ENCODE measurements at places on chromosomes 5 and 9.

GRCh38 chr5:60699288-60699608 is 718 bp downstream of the DEPDC1B start:
- DNase-seq: no peak

- DNase-seq: peak; percentile 50
Measured at GRCh38 chr9:738209-738915, 103.1 kb upstream of the DMRT1 start.

DNA sequence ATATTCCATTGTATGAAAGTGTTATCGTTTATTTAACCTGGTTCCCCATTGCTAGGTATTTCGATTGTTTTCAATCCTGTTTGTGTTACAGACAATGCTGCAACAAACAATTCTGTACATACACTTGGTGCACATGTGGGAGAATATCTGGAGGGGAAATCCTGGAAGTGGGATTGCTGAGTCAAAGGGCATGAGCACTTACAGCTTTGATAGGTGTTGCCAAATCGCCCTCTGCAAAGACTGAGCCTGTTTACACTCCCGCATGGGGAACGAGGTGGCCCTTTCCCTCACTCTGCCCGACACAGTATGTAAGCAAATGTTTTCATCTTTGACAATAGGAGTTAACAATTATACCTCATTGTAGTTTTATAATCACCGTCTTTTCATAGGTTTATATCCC is 66.2 kb downstream of the PDE6A start:
- DNase-seq: peak; percentile 44

- no peak for DNase-seq
Measured at GRCh38 chr9:22342491-22343217, 104.0 kb upstream of the DMRTA1 start.

DNA sequence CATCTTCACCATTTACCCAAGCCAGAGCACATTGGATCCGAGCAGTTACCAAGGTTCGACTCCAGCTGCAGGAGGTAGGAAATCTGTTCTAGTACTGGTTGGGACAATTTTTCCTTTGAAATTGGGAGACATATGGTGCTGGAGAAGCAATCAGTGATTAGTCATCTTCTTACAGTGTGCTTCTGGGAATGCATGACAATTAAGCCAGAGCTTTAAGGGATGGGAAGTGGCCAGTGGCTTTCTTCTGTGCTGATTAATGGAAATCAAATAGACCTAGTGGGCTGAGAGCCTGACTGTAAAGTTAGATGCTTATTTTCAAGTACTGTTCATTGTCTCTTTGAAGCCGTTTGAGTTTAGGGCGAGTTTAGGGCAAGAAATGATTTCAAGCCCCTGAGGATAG is 152.1 kb downstream of the UNC13B start:
- no peak for DNase-seq

DNA sequence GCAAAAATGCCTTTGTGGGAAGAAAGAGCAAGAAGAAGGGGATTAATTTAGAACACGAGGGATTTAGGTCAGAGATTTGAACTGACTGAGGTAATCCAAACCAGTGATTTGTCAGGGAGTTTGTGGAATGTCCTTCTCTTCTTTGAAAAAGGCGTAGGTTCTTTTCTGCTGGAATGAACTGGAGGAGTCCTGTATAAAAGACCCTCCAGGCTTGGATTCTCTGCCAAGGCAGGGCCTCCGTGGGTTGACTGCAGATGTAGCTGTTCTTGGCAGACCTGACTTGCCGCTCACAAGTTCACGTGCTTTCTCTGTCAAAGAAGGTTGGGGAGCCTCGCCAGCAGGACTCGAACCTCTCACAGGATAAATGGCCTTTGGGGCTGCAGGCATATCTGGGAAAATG is 62.8 kb upstream of the STC2 start:
- no peak for DNase-seq

DNA sequence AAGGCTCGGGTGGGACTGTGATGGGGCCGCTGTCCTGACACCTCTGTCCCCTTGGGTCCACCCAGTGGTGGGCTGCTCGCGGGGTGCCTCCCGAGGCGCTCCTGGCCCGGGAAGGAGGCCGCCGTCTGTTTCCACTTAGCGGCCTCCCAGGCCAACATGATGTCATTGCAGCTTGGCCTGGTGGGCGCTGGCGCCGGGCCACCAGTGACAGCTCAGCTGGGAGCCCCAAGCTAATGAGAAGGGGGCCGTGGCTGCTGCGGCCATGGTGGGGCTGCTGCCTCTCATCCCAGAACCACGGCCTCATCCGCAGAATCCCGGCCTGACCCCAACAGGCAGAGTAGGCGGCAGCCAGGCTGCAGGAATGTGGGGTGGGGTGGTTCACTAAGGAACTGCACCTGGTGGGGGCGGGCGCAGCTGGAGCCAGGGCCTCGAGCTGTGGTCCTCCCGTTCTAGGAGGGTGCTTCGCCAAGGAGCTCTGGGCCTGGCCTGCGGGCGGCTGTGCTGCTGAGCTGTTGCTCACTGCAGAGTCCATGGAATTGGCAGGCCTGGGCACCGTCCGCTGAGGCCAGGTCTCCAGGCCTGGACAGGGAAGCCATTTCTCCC is 123.5 kb upstream of the COL5A1 start:
- no peak for DNase-seq

GRCh38 chr5:16315501-16315900 is 135.9 kb upstream of the MARCHF11 start:
- DNase-seq: no peak

DNA sequence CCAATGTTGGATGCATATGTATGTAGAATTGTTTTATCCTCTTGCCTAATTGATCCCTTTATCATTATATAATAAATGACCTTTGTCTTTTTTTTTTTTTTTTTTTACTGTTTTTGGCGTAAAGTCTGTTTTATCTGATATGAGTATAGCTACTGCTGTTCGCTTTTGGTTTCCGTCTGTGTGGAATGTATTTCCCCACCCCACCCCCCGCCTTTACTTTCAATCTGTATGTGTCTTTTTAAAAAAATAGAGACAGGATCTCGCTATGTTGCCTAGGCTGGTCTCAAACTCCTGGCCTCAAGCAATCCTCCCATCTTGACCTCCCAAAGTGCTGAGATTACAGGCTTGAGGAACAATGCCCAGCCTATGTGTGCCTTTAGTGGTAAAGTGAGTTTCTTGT is 11.3 kb downstream of the AHRR start:
- no peak for DNase-seq

GRCh38 chr9:132231019-132231701 is 69.3 kb downstream of the NTNG2 start:
- no peak for DNase-seq

GRCh38 chr5:154138701-154139100 is 51.8 kb upstream of the GALNT10 start:
- DNase-seq: no peak

GRCh38 chr9:110065532-110065931 is 142.4 kb downstream of the C9orf152 start:
- DNase-seq: no peak

DNA sequence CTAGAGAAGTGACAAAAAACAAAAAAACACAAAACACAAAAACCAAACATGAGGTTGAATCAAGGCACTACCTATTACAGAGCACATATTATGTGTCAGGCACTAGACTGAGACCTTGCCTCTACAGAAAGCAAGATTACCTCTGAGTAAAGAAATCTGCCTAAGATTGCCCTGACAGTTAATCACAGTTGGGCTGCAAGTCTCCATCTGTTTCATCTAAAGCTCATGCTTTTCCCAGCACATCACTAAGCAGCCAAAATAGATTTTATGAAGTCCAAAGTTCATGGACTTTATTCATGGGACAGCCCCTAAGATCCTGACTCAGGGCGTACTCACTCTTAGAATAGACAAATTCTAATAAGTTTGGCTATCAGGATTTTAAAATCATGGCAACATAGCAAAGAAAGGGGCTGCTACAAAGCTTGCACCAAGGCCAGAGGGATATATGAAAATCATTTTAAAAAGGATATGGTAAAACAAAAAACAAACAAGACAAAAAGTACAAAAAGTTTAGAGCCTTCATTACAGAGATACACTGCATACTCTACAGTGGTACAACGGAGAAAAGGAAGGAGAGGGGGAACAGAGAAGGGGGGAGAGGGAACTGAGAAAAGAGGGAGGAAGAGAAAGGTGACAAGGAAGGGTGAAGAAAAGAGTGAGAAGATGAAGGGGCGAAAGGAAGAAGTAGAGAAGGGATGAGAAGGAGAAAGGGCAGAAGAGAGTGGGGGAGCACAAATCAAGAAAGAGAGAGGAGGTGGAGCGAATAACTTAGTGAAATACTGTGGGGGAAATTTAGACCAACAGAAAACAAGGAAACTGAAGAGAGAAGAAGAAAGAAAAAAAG is 58.2 kb downstream of the RICTOR start:
- DNase-seq: no peak

GRCh38 chr5:92605591-92605990 is 975.4 kb downstream of the NR2F1-AS1 start:
- no peak for DNase-seq

GRCh38 chr5:6732634-6733410 is 19.6 kb downstream of the TENT4A start:
- DNase-seq: no peak

DNA sequence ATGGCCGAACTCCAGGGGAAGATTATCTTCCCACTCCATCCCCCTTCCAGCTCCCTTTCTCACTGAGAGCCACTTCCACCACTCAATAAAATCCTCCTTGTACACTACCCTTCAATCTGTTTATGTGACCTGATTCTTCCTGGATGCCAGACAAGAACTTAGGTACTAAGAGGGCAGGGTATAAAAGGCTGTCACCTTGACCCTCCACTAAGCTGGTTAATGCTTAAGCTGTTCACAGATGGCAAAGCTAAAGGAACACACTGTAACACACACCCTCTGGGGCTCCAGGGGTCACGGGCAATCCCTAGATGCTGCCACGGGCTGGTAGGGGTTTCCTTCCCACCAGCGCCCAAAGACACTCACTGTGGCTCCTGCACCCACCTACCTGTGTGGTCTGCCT is 58.6 kb upstream of the IL6ST start:
- no peak for DNase-seq

DNA sequence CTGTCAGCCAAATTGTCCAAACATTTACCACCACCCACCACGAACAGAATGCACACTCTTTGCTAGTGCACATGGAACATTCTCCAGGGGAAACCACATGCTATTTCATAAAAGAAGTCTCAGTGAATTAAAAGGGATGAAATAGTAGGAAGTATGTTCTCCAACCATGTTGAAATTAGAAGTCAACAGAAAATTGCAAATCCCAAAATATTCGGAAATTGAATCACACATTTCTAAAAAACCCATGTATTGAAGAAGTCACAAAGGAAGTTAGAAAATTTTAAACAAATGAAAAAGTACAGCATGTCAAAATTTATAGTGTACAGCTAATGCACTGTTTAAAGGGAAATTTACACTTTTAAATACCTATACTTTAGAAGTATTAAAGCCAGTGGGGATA is 50.8 kb downstream of the TGFBR1 start:
- no peak for DNase-seq

DNA sequence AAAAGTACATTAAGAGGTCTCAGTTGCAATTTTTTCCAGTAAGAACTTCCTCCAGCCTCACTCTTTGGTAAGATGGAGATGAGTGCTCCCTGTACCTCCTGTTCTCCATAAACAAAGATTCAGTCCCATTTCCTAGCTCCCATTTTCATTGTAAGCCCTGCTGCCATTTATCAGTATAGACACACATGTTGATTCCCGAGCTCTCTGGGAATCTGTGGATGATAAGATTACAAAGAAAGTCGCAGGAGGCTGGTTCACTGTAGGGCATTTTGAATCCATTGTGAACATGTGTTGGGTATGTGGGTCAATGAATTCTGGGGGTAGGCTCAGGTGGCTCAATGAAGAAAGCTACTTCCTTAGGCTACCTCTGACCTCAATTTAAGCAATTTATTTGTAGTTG is 36.7 kb downstream of the RGMB start:
- no peak for DNase-seq

DNA sequence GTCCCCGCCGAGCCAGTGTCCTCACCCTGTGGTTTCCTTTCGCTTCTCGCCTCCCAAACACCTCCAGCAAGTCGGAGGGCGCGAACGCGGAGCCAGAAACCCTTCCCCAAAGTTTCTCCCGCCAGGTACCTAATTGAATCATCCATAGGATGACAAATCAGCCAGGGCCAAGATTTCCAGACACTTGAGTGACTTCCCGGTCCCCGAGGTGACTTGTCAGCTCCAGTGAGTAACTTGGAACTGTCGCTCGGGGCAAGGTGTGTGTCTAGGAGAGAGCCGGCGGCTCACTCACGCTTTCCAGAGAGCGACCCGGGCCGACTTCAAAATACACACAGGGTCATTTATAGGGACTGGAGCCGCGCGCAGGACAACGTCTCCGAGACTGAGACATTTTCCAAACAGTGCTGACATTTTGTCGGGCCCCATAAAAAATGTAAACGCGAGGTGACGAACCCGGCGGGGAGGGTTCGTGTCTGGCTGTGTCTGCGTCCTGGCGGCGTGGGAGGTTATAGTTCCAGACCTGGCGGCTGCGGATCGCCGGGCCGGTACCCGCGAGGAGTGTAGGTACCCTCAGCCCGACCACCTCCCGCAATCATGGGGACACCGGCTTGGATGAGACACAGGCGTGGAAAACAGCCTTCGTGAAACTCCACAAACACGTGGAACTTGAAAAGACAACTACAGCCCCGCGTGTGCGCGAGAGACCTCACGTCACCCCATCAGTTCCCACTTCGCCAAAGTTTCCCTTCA is 1.4 kb downstream of the GLIS3 start:
- DNase-seq: peak; percentile 57

DNA sequence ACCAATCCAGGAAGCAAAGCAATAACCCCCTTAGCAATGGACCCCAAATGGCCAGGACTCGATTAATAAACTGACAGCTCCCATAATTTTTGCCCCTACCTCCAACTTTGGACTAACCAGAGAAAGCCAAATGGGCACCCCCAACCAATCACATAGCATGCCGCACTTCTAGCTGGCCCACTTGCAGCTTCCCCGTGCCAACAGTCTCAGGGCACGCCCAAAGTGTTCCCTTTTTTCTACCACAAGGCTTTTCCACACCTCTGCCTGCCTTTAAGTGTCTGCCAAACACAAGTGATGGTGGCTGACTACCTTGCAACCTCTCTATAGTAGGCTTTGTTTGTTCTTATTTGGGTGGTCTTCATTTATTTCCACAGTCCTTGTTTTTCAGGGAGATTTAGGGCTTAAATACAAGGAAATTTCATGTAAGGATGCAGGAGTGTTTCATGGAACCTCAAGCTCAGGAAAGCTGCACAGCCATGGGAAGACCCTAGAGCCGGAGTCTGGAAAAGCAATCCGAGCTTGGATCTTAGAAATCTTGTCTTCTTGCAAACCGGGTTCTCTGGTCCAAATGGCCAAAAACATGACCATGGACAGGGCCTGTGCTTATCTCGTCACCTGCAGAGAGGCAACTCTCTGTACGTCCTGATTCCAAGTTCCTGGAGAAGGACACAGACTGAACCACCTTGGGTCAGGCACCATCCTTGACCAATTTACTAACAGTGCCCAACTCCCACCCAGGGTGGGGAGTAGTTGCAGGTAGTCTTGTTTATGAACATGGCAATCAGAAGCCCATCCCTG is 89.2 kb downstream of the THBS4 start:
- DNase-seq: no peak

GRCh38 chr5:127909821-127910220 is 173.7 kb upstream of the SLC12A2 start:
- DNase-seq: no peak

GRCh38 chr5:3996707-3997336 is 401.2 kb downstream of the IRX1 start:
- no peak for DNase-seq

- DNase-seq: no peak
Measured at GRCh38 chr5:74186356-74187315, 453.9 kb downstream of the ENC1 start.

All from DMS53 (cell line).